GM12892 (cell line): ENCODE measurements at places on chromosomes 7 and 10.

- DNase-seq, result no peak
Measured at GRCh38 chr7:69871213-69871885, 273.1 kb downstream of the AUTS2 start.

DNA sequence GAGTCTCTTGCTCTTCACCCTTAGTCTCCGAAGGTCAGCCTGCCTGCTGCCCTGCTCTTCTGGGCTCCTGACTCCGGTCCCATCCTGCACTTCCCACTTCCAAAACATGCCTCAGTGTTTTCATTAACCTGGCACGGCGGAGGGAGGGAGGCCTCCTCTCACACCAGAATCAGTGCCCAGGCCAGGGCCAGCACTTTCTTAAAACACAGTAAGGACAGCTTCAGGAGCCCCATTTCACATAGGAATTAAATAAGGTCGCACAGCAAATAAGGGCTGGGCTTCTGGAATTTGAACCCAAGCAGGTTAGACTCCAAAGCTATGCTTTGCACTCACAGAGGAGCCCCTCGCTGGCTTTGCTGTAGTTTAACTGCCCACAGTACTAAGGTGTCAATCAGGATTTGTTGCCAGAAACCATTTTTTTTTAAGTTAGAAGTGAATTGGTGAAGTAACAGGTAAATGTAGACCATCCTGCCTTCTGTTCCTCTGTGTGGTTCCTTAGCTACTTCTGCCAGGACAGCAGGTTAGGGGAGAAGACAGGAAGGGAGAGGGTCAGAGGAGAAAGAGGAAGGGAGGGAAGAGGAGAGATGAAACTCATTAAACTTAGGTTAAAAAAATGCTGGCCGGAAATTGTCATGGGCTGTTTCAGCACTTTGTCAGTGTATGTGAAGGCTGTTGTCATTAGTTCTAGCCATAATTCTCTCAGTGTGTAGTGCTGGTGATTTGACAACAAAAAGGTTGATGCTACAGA lies 1.1 kb downstream of the RASSF4 start:
- no peak for DNase-seq

- DNase-seq, result no peak
Measured at GRCh38 chr7:66505531-66506451, 122.9 kb upstream of the KCTD7 start.

GRCh38 chr10:127283576-127283975 lies 87.2 kb upstream of the INSYN2A start:
- DNase-seq, result no peak

GRCh38 chr7:45982907-45983719 lies 62.0 kb upstream of the IGFBP3 start:
- no peak for DNase-seq

DNA sequence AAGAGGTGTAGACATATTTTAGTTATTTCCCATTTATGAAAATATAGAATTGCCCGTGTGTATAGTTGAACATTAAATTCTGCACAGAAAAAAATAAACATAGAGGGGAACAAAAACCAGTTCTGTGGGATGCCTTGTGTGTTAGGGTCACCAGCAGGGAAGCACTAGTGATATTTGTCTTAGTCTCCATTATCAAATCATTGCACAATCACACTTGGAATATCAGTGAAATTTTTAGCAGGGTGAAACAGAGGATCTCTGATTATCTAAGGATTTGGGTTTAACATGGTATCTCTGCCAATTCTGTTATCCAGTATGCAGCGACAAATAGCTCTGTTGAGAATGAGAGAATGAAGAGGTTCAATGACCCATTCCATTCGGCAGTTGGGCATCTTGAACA lies 496.0 kb upstream of the POM121L12 start:
- DNase-seq, result no peak

DNA sequence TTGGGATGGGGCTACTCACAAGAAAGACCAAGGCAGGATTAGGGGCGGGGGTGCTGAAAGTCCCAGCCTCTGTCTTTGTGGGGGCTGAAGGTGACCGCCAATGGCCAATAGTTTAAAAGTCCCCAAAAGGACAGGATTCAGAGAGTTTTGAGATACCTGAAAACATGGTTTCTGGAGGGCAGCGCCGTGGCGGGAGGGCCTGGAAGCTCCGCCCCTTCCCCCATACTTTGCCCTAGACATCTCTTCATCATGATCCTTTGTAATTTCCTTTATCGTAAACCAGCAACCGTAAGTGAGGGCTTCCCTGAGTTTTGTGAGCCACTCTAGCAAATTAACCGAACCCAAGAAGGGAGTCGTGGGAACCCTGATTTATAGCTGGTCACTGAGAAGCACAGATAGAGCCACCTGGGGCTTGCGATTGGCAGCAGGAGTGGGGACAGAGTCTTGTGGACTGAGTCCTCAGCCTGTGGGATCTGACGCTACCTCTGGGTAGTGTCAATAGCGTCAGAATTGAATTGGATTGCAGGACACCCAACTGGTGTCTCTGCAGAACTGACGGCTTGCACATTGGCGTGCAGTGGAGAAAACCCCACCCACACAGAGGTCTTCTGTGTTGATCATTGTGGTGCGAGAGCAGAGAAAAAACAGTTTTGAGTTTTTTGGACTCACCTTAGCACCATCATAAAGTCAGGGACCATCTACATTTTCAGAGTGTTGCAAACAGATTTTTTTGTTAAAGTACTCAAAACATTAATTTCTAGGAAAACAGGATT lies 169.3 kb downstream of the USP6NL start:
- no peak for DNase-seq

DNA sequence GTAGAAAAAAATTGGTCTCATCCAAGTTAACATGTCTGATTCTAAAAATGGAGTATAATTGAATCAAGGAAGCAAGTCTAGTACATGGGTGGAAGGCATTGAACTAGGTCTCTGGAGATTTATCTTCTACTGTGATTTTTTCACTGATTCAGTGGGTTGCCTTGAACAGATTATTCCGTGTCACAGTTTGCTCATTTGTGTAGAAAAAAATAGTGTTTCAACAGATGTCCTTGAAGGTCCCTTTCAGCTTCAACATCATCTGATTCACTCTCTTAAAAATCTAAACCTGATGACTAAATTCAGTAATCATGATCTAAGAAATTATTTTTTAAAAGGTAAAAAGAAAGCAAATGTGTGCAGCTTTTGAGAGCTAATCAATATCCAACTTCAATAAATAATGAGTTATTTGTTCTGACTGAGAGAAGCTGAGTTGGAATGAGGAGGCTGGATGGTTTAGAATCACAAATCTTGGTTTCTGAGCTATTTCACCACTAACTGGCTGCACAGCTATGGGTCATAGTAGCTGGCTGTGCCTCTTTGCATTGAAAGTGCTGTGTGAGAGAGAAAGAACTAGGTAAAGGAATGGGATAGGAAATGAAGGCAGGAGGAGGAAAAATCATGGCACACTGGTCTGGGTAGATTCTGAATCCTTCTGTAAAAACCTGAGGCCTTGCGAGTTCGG lies 221.5 kb upstream of the MDFIC start:
- no peak for DNase-seq

- no peak for DNase-seq
Measured at GRCh38 chr10:23362879-23363792, 18.5 kb upstream of the C10orf67 start.

- no peak for DNase-seq
Measured at GRCh38 chr7:50321487-50322067, 17.1 kb downstream of the IKZF1 start.

DNA sequence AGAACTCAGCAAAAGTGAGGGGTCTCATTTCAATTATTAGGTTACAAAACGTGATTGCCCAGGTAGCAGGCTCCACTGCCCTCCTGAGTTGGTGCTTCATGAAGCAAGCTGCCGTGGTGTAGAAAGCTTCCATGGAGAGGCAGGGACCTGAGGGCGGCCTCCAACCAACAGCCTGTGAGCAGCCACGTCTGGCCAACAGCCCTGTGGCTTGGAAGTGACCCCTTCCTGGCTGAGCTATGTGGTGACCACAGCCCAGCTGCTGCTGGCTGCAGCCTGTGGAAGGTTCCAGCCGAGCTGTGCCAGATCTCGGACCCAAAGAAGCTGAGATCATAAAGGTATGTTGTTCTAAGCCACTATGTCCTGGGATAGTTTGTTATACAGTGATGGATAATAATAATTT lies 122.5 kb upstream of the KLF6 start:
- DNase-seq, result no peak
